ENCODE measurements at places on chromosomes 4 and X.

GRCh38 chr4:129446074-129446473 is 350.1 kb downstream of the C4orf33 start:
- no peak for DNase-seq

GRCh38 chr4:31647786-31648185 is 927.6 kb downstream of the PCDH7 start:
- DNase-seq, result no peak

DNA sequence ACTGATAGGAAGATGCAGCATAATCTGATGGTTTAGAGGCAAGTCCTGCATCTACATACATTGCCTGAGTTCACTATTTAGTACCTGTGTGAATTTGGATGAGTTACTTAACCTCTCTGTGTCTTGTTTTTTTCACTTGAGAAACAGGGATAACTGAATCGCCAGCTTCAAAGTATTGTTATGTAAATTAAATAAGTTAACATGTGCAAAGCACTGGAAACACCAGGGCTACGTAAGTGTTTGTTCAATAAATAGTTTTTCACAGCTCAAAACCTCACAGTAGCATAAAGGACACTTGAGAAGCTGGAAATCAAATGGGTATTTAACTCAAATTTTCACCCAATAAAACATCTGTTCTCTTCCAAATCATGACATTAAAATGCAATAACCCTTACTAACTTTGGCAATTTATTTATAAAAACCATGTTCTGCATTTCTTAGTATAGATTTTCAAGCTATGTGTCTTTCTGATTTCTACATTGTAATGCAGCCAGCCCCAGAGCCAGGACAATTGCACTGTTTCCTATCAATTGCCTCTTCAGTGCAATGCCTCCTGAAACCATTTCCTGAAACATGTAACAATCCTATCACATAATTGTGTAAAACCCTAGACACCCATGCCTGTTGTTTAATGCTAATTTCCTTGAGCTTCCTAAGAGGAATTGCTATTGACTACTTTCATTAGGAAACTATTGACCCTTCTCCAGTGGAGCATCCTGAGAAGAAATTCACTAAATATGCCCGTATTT is 177.1 kb downstream of the UNC5C start:
- DNase-seq, result no peak

DNA sequence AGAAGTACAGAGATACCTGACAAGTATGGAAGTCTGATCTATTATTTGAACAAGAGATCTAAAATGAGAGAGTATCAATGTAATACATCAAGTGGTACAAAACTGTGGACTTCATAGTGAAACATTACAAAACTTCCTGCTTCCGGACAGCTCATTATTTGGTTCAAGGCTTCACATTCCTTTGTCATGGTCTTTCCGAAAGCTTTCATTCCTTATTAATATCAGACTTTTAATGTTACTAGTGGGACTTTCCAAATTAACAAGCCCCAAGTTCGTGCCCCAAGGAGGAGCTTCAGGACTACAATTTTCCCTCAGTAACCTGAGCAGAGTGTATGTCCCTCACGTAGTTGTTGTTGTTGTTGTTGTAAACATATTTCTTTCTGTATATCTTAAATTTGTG is 1.2 kb downstream of the CHIC2 start:
- no peak for DNase-seq

DNA sequence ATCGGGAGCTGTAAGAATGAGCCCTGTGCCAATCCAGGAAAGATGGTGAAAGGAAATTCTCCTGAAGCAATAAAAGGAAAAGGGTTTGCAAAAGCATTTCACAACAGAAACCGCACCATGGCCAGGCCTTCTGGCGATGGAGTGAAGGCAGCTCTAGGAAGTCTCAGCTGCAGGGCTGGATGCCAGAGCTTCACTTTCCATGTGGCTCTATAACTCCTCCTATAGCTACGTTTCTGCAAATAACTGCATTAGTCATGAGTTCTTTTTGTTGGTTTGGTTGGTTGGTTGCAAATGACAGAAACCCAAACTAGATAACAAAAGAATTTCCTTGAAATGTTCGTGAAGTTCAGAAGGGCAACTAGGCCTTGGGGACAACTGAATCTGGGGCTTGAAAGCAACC is 84.6 kb downstream of the RELL1 start:
- DNase-seq, result no peak

DNA sequence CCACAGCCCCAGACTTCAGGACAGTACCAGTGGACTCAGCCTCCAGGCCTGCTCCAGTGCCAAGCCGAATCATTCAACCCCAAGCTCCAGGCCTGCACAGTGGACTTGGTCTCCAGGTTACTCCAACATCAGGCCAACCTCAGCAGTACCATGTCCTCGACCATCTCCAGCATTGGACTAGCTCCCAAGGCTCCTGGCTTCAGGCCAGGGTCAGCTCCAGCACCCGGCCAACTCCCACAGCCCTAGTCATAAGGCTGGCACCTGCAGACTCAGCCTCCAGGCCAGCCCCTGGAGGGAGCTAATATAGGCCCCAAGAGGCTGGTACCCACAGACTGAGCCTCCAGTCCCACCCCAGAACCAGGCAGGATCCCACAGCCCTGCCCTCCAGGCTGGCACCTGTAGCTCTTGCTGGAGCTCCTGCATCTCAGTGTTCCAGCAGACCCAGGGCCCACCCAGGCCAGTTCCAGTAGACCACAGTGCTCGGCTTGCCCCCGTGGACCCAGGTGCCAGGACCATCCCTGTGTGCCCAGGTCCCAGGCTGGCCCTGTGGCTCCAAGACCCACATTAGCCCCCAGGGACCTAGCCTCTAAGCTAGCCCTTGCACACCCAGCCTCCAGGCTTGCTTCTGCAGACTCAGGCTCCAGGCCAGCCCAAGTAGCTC is 25.6 kb downstream of the ZMAT1 start:
- DNase-seq, result no peak

DNA sequence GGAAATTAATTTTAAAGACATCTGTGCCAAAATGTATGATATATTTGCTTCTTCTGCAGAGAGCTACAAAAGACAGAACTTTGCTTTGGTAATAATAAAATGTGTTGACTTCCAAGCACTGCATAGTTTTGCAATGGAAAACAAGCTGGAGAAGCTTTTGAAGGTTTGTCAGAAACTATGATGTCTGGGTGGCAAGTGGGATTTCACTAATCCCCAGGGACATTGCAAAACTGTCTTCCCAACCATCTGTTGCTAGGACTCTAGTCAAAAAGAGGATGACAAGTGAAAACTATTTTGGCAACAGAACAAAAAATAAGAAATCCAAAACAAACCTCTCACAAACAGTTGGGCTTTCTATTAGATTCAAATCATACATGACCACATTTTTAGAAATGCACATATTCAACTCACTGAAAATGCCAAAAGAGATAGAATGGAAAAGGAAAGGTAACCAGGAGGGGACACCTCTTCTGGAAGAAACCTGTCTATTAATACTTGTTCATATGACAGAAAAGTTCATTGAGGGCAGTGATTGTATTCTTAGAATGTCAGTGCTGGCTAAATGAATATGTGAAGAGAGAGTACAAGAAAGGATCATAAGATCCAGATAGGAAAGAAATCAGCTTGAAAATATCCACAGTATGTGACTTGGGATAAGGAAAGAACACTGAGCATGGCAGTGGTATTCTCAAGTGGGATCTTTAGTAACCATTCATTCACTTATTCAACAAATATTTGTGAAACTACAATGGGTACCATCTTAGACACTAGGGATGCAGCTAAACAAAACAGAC is 228.0 kb downstream of the RASL11B start:
- DNase-seq, result no peak

GRCh38 chrX:133250184-133251100 is 32.3 kb upstream of the TFDP3 start:
- no peak for DNase-seq

DNA sequence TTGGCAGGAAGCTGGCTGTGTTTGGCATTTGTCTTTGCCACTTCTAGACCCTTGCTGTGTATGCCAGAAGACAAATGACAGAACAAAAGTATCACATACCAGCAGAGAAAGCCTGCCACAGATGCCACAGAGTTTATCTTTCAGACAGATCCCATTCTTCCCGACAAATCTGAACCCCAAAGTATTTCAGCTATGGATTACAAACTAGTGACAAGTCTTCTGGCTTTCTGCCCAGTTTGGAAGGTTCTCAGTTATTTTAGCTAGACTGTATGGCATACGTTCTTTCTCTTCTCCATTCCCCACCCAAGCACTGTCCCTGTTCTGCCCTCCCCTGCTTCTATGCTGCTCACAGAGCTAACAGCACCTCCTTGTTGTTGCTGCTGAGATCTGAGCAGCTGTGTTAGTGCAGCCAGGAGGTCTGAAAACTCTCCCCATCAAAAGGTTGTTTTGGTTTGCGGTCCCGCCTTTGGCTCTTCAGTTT is 236.7 kb downstream of the FRAS1 start:
- DNase-seq, result no peak

GRCh38 chrX:131270080-131270479 is 19.0 kb downstream of the IGSF1 start:
- no peak for DNase-seq

DNA sequence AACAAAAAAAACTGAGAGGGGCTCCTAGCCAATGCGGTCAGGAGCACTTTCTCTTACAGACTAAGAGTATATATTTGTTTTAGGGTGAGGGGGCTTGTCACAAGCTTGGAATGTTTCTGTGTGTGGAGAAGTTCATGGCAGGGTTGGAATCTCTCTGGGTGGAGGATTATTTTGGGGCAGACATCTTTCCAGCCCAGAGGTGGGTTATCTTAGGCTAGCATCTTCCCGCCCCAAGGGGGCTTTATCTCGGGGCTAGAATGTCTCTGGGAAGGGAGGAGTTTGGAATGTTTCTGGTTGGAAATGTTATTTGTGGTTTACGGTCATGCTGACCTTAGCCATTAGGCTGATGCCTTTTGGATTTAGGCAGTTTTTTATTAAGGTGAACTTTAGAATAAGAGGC is 205.7 kb downstream of the RELL1 start:
- DNase-seq, result no peak

- DNase-seq, result no peak
Observed at GRCh38 chr4:89551191-89551590, 243.6 kb upstream of the GPRIN3 start.

- DNase-seq, result no peak
Observed at GRCh38 chr4:158817562-158818296, 48.9 kb downstream of the FNIP2 start.

DNA sequence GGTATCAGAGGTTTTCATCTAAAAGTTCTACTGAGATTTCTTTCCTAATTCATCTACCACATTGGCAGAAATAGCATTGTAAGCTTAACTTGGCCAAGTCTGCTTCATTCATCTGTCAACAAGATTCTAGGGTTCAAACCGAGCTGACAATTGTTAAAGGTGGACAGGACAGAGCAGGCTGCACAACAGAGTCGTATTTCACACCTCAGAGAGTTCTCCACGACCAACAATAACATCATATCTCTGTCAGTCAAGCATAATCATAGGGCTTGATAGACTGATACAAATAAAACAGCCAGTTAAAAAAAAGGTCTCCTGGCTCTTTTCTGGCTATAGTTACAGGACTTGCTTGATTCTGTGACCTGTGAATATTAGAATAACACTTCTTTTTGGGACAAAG is 259.2 kb downstream of the COL25A1 start:
- DNase-seq, result no peak

- no peak for DNase-seq
Observed at GRCh38 chrX:54978448-54978847, 15.5 kb downstream of the PFKFB1 start.

DNA sequence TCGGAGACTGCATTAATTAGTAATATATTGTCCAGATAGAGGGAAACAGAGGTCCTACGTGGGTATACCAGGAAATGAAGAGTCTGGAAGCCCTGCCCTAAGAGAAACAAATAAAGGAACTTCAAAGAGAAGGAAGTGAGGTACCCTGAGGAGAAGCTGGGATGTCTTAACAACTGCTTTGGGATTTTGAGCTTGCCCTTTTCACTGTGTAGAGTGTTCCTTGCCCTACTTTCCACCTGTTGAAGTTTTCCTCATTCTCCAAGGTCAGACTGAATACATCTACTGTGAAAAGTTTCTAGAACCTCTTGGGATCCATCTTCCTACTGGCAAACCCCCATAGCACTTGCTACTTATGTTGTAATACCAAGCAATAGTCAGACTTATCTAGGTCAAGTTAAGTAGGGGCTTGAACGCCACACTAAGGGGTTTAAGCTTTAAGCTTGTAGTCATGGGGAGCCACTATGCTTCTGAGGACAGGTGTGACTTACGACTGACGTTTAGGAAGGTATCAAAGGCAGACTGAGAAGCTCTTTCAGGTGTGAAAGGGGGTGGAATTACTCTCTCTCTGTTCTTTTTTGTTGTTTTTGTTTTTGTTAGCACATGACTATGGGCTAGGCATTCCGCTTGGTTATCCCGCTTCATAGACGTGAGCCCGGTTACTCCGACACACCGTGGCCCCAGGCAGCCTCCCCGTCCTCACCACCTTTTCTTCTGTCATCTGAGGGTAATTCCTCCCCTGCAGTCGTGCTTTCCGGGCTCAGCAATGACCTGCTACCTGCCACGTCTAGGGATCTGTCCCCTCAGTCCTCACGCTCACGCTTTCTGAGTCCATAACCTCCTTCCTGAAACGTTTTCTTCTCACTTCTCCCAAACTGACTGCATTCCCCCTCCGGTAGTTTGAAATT is 959 bp upstream of the REST start:
- peak; percentile 2 for DNase-seq

- no peak for DNase-seq
Observed at GRCh38 chr4:92455951-92456350, 152.2 kb downstream of the GRID2 start.

DNA sequence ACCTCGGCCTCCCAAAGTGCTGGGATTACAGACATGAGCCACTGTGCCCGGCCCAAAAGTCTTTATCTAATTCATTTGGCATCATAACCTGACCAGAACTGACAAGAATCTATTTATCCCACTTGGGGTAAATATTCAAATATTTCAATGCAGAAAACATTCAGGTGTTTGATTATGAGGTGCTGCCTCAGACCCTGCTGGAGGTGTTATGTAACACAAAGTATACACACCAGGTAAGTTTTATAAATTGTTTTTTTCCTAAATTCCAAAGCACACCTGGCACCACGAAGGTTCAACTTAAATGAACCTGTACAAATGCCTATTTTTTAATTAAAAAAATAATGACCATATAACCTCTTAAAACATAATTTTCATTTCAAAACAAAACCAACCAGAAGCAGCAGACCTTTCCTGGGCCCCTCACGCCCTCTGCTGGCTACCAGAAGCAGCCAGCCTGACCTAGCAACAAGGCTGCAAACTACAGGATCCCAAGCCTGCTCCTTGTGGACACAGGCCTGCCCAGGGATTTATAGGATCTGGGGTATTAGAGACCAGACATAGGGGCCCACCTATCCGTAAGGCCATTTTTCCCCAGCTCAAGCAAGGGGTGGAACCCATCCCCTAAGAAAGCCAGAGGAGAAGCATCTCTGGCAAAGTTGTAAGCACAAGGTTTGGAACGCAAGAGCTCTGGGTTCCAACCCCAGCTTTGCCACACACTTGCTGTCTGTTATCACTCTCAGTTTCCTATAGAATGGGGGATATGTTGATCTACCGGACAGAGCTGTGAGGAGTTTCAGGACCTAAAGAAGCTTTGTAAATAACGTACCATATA is 11.7 kb downstream of the OTUD5 start:
- no peak for DNase-seq

GRCh38 chrX:149903889-149904748 is 23.1 kb downstream of the MAGEA8 start:
- no peak for DNase-seq

- no peak for DNase-seq
Observed at GRCh38 chr4:146330392-146330791, 116.1 kb downstream of the REELD1 start.
